H1 (cell line): ENCODE measurements at places on chromosomes 13 and 19. TPM values are rescaled to one million over a fixed set of nuclear protein-coding genes. Genes with fewer than 3 reads are reported as not detected.

- no peak for DNase-seq
Measured at GRCh38 chr13:75333103-75333502, 148.9 kb downstream of the TBC1D4 start.

Gene MIR17HG
- 28.2 and 36.9 TPM in 2 replicates for total RNA-seq

GRCh38 chr13:27481766-27482165 is 31.4 kb upstream of the MTIF3 start:
- DNase-seq = peak; percentile 95

- DNase-seq = no peak
Measured at GRCh38 chr13:91212231-91212630, 135.3 kb upstream of the MIR17HG start.

DNA sequence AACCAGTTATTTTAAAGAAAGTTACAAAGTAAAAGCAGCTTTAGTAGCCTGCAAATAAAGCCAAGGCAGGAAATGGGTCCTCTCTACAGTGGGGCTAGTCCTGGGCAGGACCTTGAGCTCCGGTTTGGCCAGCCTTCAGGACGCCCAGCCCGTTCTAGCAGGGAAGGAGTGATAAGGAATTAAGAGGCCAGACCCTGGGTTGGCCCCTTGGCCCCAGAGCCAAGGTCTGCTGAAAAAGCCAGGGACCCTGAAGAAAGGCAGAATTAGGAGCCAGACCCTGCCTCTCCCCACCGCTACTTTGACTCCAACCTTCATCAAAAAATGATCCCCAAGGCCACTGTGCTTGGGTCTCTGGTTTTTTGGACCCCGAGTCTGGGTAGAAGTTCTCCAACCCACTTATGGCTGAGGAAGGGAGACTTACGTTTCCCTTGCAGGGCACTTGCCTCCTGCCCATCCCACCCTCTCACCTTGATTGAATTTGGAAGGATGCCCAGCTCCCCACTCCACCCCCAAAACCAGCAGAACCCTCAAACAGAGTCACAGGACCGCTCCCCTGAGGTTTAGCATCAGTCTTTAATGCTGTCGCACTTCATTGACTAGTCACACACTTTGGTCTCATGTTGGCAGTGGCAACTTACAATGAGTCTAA is 3.9 kb downstream of the DNAJB1 start:
- no peak for DNase-seq

Gene NOVA2
- total RNA-seq = 22.7 and 24.6 TPM in 2 replicates

Gene SYNE4
- total RNA-seq = 20.8 and 21.8 TPM in 2 replicates

GRCh38 chr13:36706755-36707154 is 32.9 kb downstream of the SERTM1 start:
- DNase-seq = no peak

DNA sequence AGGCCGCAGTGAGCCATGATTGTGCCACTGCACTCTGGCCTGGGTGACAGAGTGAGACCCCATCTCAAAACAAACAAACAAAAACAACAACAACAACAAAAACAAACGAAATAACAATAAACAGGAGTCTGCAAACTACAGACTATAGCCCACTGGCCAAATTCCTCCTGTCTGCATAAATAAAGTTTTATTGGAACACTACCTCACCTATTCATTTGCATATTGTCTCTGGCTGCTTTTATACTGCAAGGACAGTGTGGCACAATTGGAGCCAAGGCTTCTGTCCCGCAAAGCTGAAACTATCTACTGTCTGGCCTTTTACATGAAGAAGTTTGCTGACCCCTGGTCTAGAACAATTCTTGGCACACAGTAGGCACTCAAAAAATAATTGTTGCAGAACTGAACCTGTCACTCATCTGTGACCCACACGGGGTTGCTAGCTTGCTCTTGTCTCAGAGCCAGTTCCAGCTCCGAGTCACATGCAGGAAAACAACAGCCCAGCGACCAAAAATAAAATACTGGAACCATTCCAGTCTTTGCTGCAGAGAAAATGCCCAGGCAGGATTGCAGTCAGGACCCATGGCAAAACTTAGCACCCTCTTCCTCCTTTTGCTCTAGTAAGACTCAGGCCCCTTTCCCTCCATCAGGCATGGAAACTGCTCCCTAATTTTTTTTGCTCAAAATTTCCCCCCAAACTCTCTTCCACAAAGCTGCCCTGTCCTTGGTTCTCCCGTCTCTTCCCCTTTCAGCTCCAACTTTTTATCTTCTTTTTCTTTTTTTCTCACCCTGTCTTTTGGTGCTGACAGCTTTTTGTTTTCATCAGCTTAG is 4.8 kb upstream of the MYH14 start:
- DNase-seq = no peak

Gene PABPC3
- 0.48 TPM in 2 replicates for total RNA-seq

Gene CBY2
- total RNA-seq = not detected in 2 replicates

Gene LILRA1
- not detected in 2 replicates for total RNA-seq

DNA sequence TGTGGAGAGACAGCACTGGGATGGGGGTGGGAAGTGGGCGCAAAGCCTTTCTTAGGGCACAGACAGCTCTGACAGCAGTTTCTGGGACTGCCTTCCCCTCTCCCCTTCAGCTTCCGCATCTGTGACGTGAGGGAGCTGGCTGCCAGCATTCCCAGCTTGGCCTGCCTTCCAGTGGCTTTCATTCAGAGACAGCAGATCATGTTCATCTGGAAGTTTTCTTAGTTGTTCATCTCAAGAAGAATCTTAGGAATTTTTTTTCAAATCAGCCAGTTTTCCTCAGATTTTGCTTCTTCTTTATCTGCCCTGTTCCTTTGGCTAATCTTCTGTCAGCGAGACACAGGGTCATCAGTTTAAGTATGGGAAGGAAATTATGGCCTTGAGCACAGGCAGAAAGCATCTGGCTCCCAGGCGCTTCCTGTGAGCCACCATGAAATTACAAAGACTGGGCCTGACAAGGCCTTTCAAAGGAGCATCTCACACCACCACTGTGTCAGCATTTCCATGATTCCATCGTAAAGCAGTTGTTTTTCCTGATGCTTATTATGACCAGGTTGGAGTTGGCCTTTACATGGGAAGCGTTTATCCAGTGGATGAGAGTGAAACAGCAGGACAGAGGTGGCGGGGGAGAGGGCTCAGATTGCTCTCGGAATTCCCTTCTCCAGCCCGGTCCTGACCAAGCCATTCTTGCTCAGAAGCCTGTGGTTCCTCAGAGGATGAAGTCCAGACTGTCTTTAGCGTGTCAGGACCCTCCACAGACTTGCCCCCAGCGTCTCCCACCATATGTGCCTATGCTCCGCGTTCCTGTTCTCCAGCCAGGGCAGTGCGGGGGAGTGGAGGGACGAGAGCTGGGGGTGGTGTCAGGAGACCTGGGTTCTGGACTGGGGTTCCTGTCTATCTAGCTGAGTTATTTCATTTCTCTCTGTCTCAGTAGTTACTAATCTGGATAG is 43.6 kb downstream of the ARHGAP35 start:
- DNase-seq = no peak

GRCh38 chr13:109693213-109693612 is 93.2 kb downstream of the IRS2 start:
- DNase-seq = no peak

Gene CLEC17A
- total RNA-seq = not detected in 2 replicates

GRCh38 chr19:54691582-54692297 is 29.0 kb downstream of the LILRB4 start:
- no peak for DNase-seq

GRCh38 chr13:40026174-40026585 is 370.7 kb downstream of the COG6 start:
- no peak for DNase-seq

DNA sequence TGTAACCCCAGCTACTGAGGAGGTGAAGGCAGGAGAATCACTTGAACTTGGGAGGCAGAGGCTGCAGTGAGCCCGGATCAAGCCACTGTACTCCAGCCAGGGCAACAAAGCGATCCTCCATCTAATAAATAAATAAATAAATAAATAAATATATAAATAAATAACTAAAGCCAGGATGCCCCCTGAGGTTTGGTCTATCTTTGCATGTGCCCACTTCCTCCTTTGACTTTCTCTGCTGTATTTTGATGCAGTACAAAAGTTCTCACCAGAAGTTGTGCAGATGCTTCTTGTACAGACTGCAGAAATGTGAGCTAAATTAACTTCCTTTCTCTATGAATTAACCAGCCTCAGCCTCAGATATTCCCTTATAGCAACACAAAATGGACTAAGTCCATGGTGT is 6.5 kb upstream of the N4BP2L2 start:
- no peak for DNase-seq

- DNase-seq = no peak
Measured at GRCh38 chr19:4396949-4397783, 3.2 kb downstream of the SH3GL1 start.

Gene ALOX5AP
- not detected in 2 replicates for total RNA-seq

DNA sequence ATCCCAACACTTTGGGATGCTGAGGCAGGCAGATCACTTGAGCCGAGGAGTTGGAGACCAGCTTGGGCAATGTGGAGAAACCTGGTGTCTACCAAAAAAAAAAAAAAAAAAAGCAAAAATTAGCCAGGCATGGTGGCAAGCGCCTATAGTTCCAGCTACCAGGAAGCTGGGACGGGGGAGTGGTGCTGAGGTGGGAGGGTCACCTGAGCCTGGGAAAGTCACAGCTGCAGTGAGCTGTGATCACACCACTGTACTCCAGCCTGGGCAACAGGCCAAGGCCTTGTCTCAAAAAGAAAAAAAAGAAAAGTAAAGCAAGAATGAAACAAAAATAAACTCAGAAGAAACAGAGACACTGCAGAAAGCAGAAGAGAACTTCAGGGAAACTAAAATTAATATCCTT is 31.6 kb downstream of the MTRF1 start:
- no peak for DNase-seq

GRCh38 chr13:65653613-65654012 is 1576.5 kb downstream of the PCDH9 start:
- DNase-seq = no peak
